Aorta (tissue), 5 donors: ENCODE measurements at places on chromosomes 16 and 17. TPM values are rescaled to one million over a fixed set of nuclear protein-coding genes. Genes with fewer than 3 reads are reported as not detected.

Gene CLEC10A
- 29.1 TPM for total RNA-seq

Gene FBXW10
- total RNA-seq: 0.12 TPM

Gene KRTAP4-1
- total RNA-seq: not detected

Gene RANBP10
- 17.7 TPM for total RNA-seq

Gene SLC16A6
- total RNA-seq: 0.51 TPM

Gene SDR42E2
- not detected for total RNA-seq

Gene SNX11
- total RNA-seq: 17.4 TPM

Gene CHST4
- not detected for total RNA-seq

Gene SKA2
- total RNA-seq: 20.5 TPM

Gene SLC38A7
- 11.2 TPM for total RNA-seq

Gene ATMIN
- total RNA-seq: 26.1 TPM

Gene KRT24
- not detected for total RNA-seq

Gene TNFRSF12A
- 60.4 TPM for total RNA-seq

Gene CACNA1H
- 8.9 TPM for total RNA-seq

Gene TBC1D3G
- total RNA-seq: not detected

Gene TBC1D26
- total RNA-seq: not detected

Gene TCAP
- total RNA-seq: 3.1 TPM

Gene ABCA8
- 292 TPM for total RNA-seq

Gene KRTAP2-2
- not detected for total RNA-seq

Gene KCNAB3
- total RNA-seq: 0.62 TPM

Gene CNGB1
- not detected for total RNA-seq

Gene ASPHD1
- 0.48 TPM for total RNA-seq

Gene FZD2
- total RNA-seq: 22.1 TPM

Gene LPO
- not detected for total RNA-seq

Gene ZNF469
- total RNA-seq: 1.9 TPM

Gene KCNH6
- total RNA-seq: not detected

Gene PGAP3
- 22.0 TPM for total RNA-seq

Gene EPX
- total RNA-seq: not detected

Gene CCL1
- not detected for total RNA-seq

Gene ALOX12B
- total RNA-seq: not detected

Gene SPATA22
- total RNA-seq: not detected

Gene AGRP
- total RNA-seq: not detected

Gene NPIPA2
- total RNA-seq: 12.7 TPM

Gene SLC16A5
- total RNA-seq: 11.4 TPM

Gene DHX58
- total RNA-seq: 11.6 TPM
